ENCODE measurements at places on chromosomes 11 and 22. TPM values are rescaled to one million over a fixed set of nuclear protein-coding genes. Genes with fewer than 3 reads are reported as not detected.

The ZNF215 gene
- 0.97 TPM for total RNA-seq

The HPX gene
- 0.51 TPM for total RNA-seq

The TMEM138 gene
- total RNA-seq = 104 TPM

The UPK3A gene
- total RNA-seq = not detected

The KRTAP5-8 gene
- total RNA-seq = not detected

The FGF3 gene
- total RNA-seq = not detected

The PHLDB1 gene
- 7.3 TPM for total RNA-seq

The ANO5 gene
- total RNA-seq = 2.2 TPM
